ENCODE measurements at places on chromosomes 4 and X. TPM values are rescaled to one million over a fixed set of nuclear protein-coding genes. Genes with fewer than 3 reads are reported as not detected.
A peak's percentile ranks its signal among the peaks of the same experiment; 100 is the strongest.

- no peak for DNase-seq
These were observed 32.5 kb upstream of the TMPRSS11F start for GRCh38 chr4:68162196-68162595.

DNA sequence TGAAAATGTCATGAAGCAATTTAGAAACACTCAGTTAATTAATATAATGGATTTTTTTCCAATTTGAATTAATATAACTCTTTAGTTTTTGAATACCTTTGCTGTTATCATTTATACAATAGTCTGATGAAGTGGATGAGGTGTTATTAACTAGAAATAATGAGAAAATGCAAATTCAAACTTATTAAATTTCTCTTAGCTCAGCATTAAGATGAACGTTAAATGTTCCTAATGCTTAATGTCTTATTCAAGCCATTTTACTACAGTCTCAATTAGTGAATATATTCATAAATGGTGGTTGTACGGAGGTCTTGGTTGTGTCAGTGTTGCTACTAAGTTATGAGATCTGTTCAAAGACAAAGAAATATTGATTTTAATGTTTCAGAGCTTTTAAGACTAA is 186.3 kb downstream of the DTHD1 start:
- DNase-seq, result no peak

GRCh38 chrX:110015032-110015431 is 12.1 kb downstream of the TMEM164 start:
- DNase-seq, result peak; percentile 11

The SHOX gene
- total RNA-seq, result not detected

GRCh38 chr4:61772126-61772525 is 572.0 kb downstream of the ADGRL3 start:
- no peak for DNase-seq

GRCh38 chr4:111492496-111492895 is 652.8 kb upstream of the FAM241A start:
- no peak for DNase-seq

DNA sequence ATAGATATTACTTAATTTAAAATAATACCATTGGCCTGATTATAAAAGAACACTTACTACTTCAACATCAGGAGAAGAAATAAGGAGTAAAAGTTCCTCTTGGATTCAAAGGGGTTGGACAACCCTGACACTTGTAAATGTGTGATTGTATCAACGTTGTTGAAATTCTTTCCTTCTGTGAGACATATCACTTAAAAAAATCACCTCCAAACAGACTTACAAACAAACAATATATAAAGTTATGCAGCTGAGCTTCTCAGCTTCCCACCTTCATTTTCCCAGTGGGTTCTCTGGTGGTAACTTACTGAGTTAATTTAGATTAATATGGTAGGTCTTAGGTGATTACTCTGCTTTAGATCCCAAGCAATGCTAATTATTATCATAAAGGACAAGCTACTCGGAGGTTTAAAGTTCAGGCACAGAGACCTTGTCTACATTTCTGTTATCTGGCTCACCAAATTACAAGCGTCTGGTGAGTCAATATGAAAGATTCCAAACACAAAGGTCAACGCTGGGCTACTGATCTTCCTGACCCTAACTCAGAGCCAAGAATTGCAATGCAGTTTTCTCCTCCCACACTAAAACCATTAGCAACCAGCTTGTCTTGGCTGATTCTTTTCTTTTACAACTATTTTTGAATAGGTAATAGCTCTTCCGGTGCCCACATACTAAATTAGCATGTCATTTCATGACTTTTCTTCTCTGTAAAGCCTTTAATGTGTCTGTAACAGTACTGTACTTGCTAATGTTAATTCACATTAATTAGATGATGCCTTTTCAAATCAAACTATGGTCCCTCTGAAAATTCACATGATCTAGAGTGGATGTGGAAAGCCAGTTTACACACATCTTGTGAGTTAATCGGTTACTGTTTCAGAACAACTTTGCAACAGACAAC is 157.6 kb downstream of the RASL11B start:
- peak; percentile 69 for DNase-seq

- DNase-seq, result no peak
These were observed 71.1 kb downstream of the NSG1 start for GRCh38 chr4:4457803-4458553.

The TRIML2 gene
- total RNA-seq, result 0.26 TPM

- DNase-seq, result no peak
These were observed 304.5 kb downstream of the PPP3CA start for GRCh38 chr4:101042847-101043246.

GRCh38 chr4:63619771-63620170 is 789.5 kb downstream of the TECRL start:
- no peak for DNase-seq

DNA sequence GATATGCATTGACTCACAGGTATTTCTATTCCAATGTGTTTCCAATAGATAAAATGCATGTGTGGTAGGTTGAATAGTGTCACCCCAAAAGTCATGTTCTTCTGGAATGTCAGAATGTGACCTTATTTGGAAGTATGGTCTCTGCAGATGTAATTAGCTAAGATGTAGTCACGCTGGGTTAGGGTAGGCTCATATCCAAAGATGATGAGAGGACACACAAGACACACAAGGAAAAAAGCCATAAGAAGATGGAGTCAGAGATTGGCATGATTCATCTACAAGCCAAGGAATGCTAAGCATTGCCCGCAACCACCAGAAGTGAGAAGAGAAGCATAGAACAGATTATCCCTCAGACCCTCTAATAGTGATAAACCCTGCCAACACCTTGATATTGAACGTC is 17.5 kb downstream of the ZNF330 start:
- DNase-seq, result no peak

The ENOX2 gene
- 7.6 TPM for total RNA-seq

DNA sequence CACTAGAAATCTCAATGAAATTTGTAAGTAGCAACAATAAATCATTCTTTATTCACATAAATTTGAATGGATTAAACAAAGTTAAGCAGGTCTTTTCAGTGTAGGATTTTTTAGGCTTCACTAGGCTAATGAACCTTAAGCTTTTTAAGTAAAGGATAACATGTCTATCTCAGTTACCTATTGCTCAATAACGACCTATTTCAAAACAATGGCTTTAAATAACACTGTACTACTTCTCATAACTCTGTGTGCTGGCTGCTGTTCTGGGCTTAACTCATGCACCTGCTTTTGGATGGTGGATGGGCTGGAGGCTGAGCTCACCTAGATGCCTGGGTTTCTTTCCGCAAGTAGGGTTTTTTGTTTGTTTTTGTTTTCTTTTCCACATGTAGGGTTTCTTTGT is 495.0 kb upstream of the SLIT2 start:
- DNase-seq, result no peak

The RNF212 gene
- 0.66 TPM for total RNA-seq

DNA sequence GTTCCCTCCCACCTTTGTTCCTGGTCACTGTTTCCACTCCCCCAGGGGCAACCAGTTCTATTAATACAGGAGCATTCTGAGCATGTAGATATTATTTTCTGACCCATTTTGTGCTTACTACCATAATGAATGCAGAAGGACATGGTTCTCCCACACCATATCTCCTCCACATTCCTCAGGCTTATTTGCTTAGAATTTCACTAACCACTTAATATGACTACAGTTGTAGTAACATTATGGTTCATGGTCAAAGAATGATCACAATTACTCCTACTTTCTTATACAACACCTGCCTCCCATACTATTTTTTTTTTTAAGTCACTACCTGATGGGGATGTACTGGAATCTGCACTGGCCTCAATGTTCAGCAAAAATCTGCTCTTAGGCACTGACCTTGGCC is 7.5 kb upstream of the FAM184B start:
- peak; percentile 66 for DNase-seq

- DNase-seq, result no peak
These were observed 165.7 kb upstream of the CASK start for GRCh38 chrX:42089031-42089430.

GRCh38 chrX:45479196-45479834 is 278.6 kb upstream of the DIPK2B start:
- DNase-seq, result peak; percentile 92
